ENCODE measurements at places on chromosomes 5 and 9.

- DNase-seq, result no peak
Observed at GRCh38 chr5:76544268-76544926, 78.8 kb downstream of the F2RL2 start.

- DNase-seq, result no peak
Observed at GRCh38 chr9:21326526-21327139, 8.6 kb downstream of the KLHL9 start.

GRCh38 chr9:34964458-34964857 lies 6.4 kb downstream of the PHF24 start:
- no peak for DNase-seq

DNA sequence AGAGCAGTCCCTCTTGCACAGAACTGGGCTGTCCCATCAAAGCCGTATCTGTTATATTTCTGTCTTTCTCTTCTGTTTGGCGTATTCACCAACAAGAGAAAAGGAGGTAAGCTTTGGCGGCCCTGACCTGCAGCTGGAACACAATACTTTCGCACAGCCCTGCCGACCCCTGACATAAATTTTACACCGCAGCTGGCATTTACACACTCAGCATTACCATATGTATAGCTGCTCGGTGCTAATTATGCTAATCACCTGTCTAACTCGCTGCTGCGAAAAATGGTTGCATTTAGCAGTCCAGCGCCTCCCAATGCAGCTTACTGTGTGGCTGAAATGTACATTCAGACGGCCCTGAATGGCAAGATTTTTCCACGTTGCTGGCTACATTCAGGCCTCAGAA lies 20.8 kb downstream of the PTCH1 start:
- DNase-seq, result no peak

- DNase-seq, result no peak
Observed at GRCh38 chr9:130989891-130990290, 19.1 kb upstream of the LAMC3 start.

- DNase-seq, result no peak
Observed at GRCh38 chr5:119049824-119050449, 20.9 kb upstream of the DMXL1 start.

GRCh38 chr9:121280715-121281613 lies 13.0 kb downstream of the GSN start:
- no peak for DNase-seq

GRCh38 chr5:50595199-50595598 lies 71.2 kb upstream of the PARP8 start:
- DNase-seq, result no peak

- no peak for DNase-seq
Observed at GRCh38 chr5:23606927-23607326, 99.5 kb downstream of the PRDM9 start.

DNA sequence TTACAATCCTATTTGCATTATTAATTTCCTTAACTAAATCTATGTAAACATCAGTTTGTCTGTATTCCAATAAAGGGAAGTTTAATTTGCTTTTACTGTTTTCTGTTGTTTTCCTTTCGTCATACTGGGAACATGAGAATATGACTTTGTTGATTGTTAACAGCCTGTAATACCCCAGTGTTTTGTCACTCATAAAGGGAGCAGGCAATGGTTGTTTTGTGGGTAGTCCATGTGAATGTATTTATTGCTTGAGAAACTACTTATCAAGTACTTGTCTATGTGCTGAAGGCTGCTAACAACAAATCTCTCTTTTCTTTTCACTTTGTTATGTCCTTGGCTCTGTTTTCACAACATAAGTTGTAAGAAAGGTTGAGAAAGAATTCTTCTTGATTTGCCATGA lies 1070.2 kb upstream of the ACO1 start:
- no peak for DNase-seq

DNA sequence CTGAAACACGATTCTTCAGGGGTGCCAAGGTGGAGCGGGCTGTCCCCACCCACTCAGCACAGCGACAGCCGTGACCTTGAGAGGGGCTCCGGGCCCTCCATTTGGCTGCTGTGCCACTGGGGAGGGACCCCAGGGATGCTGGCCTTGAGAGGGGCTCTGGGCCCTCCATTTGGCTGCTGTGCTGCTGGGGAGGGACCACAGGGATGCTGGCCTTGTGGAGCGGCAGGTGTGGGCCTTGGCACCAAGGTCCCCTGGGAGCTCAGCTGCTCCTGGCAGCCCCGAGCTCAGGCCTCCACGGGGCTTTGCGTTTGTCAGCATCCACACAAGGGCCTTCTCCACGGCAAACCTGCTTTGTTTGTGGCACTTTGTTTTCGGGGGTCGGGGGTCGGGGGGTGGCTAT lies 137.6 kb upstream of the LPCAT1 start:
- DNase-seq, result no peak

DNA sequence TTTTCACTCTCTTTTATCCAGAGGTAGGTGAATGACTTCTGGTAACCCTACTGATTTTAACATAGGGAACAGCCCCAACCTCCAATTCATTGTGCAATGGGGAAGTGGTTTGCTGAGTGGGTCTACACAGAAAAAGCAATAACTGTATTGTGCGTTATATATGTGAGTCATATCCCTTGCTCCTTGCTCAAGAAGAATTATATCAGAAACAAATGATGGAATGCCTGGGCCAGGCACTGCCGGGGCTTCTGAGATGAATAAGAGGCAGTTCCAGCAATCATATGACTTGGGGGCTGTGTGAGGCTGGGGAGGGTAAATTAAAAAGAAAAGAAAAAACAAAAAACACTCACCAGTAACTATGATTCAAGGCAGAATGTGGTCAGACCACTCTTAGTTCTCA lies 79.2 kb upstream of the ABCA1 start:
- no peak for DNase-seq

- no peak for DNase-seq
Observed at GRCh38 chr9:121581786-121582600, 69.4 kb upstream of the DAB2IP start.

DNA sequence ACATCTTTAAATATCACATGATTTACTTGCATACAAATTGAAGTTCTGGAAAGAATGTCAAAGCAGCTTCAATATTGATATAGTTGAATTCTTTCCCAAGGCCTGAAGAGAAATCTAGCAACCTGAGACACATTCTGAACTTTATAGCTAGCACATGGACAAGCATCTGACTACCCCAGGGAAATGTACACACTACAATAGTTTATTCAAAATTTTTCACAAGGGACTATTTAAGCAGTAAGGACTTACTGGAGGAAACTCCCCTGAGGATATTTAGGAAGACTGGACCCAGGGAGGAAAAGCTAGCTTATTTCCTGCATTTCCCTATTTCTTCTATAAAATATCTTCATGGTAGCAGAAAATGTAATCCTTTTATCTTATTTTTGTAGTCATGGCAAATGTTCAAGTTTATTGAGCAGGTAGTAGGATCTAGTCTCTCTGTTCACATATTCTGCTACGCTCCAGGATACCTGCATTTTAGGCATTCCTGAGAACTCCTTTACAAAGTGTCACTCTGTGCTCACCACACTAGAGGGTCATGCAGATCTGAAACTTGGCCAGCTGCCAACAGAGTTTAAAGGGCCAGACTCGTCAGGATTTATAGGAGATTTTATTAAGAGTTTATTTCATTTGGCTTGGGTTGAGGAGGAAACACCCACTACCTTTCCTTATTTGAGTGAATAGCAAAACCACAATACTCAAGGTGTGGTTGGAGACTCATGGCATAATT lies 348.4 kb upstream of the FTMT start:
- no peak for DNase-seq

DNA sequence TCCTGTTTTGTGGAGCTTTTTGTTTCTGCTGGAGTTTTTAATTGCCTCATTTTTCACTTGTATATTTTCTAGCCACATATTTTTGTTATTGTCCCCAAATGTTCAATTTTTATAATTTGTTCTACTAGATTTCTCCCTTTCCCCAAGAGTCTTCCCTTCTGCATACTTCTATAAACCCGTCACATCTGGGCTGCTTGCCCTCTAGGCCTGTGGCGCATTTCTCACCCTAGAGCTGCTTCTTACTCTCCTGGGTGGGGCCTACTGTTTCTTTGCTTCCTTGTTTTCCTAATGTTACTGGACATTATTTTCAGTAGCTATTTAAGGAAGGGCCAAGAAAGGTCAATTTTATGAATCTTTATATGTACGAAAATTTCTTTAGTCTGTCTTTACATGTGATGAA lies 51.5 kb downstream of the NXNL2 start:
- DNase-seq, result no peak

Measured in cortex of kidney (tissue), 1 donor.